ENCODE measurements at places on chromosomes 7 and 10.
A peak's percentile ranks its signal among the peaks of the same experiment; 100 is the strongest.

DNA sequence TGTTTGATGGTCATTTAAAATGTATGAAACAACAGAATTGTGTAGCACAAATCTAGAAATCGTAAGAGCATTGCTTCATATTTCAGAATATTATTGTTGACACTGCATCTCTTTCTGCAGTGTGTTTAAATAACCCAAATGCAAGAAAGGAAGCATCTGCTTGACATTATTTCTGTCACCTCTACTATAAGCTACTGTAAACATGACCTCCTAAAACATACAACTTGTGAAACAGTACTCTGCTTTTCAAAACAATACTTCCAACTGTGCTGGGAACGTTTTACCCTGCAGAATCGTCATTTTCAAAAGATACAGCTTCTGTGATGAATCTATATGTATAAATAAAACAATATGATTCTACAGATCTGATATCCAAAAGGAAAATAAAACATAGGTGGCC is 82.0 kb downstream of the RNF133 start:
- no peak for DNase-seq

GRCh38 chr7:116045532-116045931 is 15.0 kb upstream of the TFEC start:
- DNase-seq: no peak

DNA sequence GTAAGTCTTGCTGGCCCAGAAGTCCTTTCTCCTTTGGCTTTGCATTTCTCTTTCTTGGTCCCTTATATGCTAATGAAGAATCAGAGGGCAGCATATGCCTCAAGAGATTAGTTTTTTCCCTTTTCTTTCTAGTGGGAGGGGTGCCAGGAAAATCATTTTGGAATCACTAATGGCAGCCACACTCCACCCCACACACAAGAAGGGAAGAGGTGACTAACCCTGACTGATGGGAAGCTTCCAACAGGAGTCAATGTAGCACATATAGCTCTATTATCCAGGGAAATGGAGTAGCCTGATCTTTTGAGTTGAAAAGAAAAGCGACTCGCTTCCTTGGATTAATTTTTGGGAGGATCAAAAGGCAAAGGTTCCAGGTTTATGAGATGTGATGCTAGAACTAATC is 225.3 kb downstream of the KIF20B start:
- DNase-seq: no peak

GRCh38 chr7:142974626-142975025 is 12.5 kb upstream of the KEL start:
- DNase-seq: no peak

DNA sequence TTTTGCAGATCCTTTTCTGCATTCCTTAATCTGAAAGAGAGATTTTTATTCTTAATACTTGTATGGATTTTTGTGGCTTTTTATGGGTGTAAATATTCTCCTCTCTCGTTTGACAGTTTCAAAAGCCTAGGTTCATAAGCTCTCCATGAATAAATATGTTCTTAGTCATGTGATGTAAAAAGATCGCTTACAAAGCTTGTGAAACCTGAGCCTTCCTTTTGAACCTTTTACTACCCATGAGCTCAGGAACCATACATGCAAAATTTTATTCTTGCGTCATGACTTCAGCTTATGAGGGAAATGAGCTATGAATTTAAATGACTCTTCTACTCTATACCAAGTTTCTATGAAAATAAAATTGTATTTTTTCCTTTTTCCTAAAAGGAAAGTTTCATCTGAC is 98.7 kb downstream of the POLL start:
- DNase-seq: no peak

DNA sequence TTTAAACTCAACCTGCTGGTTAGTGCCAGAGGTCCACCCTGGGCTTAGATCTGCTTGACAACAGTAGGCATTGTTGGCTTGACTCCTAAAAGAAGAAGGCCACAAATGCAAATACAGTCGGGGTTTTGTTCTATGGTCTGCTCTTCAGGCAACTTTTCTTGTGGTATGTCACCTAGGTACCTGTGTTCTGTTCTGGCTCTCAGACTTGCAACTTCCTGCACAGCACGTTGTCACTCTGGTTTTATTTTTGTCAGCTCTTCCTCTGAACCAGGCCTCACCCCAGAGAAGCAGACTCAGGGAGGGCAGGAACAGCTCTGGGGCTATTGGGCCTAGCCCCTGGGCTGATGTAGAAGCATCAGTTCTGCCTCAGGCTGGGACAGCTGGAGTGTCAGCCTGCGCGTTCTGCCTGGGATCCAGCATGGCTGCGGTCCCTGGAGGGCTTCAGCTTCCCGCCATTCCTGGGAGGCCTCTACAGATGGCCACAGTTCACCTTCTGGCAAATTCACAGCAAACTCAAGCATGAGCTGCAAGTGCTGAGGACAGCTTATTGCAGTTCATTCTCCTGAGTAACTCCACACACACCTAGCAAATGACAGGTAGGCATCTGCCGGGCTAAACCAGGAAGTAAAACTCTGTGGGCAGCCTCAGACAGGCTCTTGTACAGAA is 11.0 kb upstream of the PDCD4 start:
- DNase-seq: peak; percentile 40

DNA sequence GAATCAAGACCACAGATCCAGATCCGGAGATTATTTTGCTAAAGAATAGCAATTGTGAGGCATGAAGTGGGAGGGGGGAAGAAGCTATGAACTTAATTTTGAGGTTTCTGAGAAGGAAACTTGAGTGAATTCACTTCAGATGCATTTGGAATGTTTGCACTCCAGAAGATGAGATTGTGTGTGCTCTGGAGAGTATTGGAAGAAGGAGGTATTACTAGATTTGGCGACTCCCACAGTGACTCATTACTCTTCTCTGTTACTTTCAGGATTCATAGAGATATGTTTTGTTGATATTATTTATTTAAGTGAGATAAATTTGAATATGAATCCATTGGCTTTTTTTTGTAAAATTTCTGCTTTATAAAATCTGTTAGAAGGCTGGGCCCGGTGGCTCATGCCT is 80.7 kb downstream of the ANKRD30A start:
- no peak for DNase-seq

DNA sequence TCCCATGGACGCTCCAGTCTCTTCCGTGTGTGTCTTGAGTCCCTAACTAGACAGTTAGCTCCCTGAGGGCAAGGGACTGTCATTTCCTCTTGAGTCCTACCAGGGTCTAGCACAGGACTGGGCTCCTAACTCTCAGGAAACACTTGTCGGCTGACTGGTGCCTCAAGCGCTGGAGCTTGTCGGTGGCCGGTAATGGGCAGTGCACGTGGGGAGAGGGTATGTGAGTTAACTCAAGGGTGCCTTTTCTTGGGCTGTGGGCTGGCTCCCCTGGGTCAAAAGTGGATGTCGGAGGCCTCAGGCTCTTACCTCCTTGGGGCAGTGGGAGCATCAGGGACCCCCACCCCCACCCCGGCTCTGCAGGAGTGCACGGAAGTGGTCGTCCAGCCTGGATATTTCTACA is 32.9 kb downstream of the ZNF775 start:
- DNase-seq: peak; percentile 43

- DNase-seq: peak; percentile 47
Observed at GRCh38 chr10:99539120-99539519, 6.4 kb downstream of the NKX2-3 start.

- DNase-seq: peak; percentile 55
Observed at GRCh38 chr7:92404170-92404614, 43.1 kb upstream of the GATAD1 start.

GRCh38 chr10:69044546-69044945 is 43.4 kb upstream of the SRGN start:
- DNase-seq: no peak

DNA sequence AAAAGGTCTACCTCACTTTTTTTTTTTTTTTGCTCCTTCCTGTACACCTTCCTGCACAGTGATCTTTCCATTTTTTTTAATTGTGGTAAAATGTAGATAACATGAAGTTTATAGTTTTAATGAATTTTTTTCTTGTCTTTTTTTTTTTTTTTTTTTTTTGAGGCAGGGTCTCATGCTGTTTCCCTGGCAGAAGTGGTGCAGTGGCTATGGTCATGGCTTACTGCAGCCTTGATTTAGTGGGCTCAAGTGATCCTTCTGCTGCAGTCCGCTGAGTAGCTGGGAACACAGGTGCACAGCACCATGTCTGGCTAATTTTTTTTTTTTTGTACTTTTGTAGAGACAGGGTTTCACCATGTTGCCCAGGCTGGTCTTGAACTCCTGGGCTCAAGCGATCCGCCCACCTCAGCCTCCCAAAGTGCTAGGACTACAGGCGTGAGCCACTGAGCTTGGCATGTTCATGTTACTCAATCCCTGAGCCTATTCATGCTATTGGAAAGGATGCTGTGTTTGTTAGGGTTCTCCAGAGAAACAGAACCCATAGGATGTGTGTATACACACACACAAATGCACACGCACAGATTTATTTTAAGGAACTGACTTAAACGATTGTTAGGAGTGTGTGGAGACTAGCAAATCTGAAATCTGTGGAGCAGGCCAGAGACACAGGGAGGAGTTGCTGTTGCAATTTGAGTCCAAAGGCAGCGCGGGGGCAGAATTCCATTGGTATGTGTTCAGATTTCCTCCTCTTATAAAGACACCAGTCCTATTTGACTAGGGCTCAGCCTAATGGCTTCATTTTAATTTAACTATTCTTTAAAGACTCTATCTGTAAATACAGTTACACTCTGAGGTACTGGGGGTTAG is 29.1 kb downstream of the GALNT11 start:
- no peak for DNase-seq

DNA sequence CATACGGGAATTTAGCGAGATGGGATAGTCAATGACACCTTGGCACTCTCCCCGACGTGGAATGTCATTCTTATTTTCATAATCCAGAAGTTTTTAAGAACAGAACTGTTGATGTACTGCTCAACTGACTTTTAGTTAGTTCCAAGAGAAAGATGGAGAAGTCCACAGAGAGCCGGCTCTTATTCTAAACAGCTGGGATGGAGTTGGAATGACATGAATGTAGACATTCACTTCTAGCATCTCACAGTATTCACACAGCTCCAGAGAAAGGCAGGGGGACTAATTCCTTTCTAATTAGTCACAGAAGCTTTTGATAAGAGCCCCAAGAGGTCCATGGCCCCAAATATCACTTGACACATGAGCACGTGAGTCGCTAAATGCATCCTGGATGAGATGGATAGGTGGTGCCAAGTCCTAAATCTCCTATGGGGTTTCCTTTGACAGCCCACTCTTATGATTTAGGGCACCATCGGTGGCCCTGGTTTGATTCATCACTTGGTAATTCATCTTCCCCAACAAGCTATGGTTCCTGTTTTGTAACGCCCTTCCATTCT is 420.3 kb upstream of the AUTS2 start:
- no peak for DNase-seq
